ENCODE measurements at places on chromosomes 11 and 22.

DNA sequence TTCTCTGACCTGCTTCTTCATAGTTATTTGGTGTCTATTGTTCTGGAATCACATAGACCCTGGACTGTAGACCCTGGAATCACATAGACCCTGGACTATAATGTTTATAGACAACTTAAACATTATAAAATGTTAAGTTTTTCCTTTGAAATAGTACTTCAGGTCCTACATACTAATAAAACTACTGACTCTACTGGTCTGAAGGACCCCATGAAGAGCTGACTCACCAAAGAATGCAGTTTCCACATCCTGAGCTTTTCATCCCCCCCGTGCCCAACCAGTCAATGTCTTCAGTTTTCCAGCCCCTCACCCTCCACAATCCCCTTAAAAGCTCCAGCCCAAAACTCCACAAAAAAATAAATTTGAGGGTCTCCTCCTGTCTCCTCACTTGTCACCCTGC lies 6.6 kb upstream of the PLEKHA7 start:
- DNase-seq = no peak

DNA sequence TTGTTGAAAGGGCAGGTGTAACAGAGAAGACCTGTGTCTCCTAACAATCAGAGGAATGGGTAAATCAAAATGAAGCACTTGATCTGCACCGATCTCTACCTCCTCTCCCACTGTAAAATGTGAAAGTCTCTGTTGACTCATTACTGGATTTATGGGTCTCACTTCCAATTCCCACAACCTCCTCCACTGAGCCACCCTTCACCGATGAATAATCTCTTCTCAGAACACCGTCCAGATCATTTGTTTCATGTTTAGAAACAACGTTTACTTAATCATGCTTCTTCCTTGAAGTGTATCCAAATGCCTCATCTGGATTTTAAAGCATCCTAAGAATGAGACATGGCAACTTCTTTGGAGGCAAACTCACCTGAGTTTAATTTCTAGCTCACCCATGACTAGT lies 643.6 kb downstream of the ETS1 start:
- no peak for DNase-seq

DNA sequence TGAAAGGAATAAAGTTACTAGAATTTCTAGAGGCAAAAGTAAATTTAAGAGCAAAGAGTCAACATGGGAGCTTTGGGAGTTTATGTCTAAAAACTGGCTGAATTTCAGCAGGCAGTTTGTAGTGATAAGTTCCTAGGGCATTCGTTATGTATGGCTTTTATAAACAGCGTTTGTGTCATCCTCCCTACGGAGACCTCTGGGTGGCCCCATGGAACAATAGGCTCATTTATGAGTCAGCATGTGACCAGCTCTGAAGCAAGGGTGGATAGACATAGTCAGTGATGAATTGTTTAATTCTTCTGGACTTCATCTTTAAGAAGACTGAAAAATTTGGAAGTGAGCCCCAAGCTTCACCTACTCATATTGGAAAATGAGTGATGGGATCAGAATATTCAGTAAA lies 37.1 kb downstream of the SVIP start:
- DNase-seq = peak; percentile 20

DNA sequence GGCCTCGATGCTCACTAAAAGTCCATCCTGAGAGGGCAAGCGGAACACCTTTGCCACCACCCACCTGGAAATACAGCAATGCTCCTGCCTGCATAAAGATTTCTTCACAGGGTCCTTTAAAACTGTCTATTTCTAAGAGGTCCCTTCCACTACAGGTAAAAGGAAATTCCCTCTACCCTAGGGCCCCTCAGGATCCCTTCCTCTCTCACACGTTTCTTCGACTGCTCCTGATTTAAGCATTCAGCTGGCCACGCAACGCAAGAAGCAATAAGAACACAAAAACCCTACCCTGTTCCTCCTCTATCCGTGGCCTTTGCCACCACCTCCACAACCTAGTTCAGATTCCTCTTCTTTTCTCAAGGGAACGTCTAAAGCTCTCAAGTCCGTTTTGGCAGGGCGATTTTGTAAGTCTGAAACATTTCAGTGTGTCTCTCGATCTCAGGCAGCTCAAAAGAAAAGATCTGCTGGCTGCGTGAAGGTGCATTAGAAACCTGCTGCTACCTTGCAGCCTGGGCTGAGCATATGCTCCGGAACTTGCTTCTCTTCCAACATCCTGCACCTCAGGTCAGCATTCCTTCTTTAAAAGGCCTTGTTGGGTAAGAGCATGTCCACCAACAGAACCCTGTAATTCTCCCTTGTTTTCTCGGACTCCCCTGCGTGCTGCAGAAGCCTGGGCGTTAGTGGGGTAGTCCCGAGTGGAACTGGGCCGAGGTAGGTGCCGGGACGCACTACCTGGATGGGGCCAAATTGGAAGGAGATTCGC lies 1.6 kb downstream of the LGR4 start:
- DNase-seq = peak; percentile 64

- DNase-seq = peak; percentile 63
Measured at GRCh38 chr11:128890543-128891368, at the start of gene KCNJ5. TSS of gene KCNJ5 (plus strand) at chr11:128891356. CDS start at chr11:128911274, 19,918 bp downstream.

- DNase-seq = no peak
Measured at GRCh38 chr11:14435717-14436512, 63.7 kb downstream of the COPB1 start.

GRCh38 chr11:4610258-4610935 lies 2.4 kb upstream of the TRIM68 start:
- no peak for DNase-seq
